ENCODE measurements at places on chromosomes 7 and 10. TPM values are rescaled to one million over a fixed set of nuclear protein-coding genes. Genes with fewer than 3 reads are reported as not detected.

The COG5 gene
- 28.1 TPM for total RNA-seq

The NKX1-2 gene
- total RNA-seq: 0.22 TPM

The ABCB1 gene
- total RNA-seq: 0.14 TPM

The THSD7A gene
- 0.89 TPM for total RNA-seq

The GPR158 gene
- 7.3 TPM for total RNA-seq
